Fibroblast of skin of back (primary cell): ENCODE measurements at places on chromosomes 5 and 9.

GRCh38 chr5:84688566-84688965, 303.9 kb upstream of the EDIL3 start:
- peak; percentile 97 for DNase-seq

- DNase-seq, result no peak
Observed at GRCh38 chr5:73030531-73030930, 74.7 kb downstream of the FCHO2 start.

- DNase-seq, result no peak
Observed at GRCh38 chr9:137128158-137128861, 10.6 kb upstream of the GRIN1 start.

- no peak for DNase-seq
Observed at GRCh38 chr5:38527475-38527874, 29.0 kb downstream of the LIFR start.

DNA sequence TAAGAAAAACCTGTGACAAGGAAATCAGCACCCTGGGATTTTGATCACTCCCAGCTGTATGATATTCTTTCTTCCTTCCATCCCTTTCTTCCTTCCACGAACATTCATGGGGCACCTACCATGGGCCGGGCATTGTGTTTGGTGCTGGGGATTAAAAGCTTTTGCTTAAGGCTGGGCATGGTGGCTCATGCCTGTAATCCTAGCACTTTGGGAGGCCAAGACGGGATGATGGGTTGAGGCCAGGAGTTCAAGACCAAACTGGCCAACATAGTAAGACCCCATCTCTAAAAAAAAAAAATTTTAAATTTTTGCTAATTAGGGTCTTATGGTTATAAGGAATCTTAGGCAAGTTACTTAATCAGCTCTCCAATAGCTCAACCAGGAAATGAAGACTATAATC, 48.5 kb upstream of the CLINT1 start:
- DNase-seq, result no peak

- DNase-seq, result peak; percentile 68
Observed at GRCh38 chr5:115296124-115297022, at the start of gene CCDC112. CCDC112 (minus strand) TSS chr5:115296654; CDS start chr5:115296543, 111 bp downstream.

- DNase-seq, result no peak
Observed at GRCh38 chr5:149044453-149045088, 18.3 kb downstream of the SH3TC2 start.

GRCh38 chr9:7606591-7606990, 193.0 kb downstream of the DMAC1 start:
- no peak for DNase-seq

DNA sequence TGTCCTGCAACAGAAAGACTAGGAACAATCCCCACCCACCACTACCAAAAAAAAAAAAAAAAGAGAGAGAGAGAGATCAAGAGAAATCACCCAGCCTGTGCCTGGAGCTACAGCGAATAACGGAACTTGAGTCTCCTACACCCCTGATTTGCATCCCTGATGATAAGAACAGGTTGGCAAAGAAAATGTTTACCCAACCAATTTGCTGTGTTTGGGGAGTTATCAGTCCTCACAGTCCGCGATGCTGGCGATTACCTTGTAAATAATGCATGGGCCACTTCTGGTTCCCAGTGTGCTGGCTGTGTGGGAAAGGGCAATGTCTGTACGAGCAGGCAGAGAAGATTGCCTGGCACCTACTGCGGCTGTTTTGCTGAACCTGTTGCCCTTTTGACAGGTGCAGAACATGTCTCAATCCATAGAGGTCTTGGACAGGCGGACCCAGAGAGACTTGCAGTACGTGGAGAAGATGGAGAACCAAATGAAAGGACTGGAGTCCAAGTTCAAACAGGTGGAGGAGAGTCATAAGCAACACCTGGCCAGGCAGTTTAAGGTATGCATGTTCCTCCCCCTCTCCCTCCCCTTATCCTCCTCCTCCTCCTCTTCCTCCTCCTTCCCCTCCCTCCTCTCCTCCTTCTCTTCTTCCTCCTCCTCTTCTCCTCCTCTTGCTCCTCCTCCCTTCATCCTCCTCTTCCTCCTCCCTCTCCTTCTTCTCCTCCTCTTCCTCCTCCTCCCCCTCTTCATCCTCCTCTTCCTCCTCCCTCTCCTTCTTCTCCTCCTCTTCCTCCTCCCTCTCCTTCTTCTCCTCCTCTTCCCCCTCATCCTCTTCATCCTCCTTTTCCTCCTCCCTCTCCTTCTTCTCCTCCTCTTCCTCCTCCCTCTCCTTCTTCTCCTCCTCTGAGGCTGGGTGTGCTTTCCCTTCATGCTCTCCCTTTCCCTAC, 8.3 kb downstream of the OLFM1 start:
- DNase-seq, result no peak

- no peak for DNase-seq
Observed at GRCh38 chr5:80487444-80487828, 464 bp upstream of the FAM151B start.

DNA sequence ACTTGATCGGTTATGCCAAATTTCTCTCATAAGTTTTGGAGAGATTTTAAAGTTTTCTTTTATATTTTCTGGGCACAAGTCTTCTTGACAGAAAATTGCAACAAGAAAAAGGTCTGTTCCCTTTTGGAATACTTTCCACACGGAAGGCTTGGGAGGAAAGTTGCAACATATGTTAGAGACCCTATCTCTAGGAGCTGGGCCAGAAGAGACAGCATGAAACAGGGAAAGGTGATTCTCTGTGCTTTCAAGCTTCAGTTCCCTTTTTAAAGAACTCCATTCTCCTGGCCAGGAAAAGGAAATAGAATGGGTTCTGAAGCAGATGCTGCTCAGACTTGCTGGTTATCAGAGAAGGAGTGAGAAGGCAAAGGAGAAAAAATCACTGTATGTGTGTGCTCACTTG, 368.3 kb downstream of the SPATA31D1 start:
- no peak for DNase-seq

GRCh38 chr9:134548618-134549017, 93.0 kb upstream of the COL5A1 start:
- no peak for DNase-seq

- DNase-seq, result no peak
Observed at GRCh38 chr5:150651382-150651781, 9.7 kb upstream of the MYOZ3 start.

DNA sequence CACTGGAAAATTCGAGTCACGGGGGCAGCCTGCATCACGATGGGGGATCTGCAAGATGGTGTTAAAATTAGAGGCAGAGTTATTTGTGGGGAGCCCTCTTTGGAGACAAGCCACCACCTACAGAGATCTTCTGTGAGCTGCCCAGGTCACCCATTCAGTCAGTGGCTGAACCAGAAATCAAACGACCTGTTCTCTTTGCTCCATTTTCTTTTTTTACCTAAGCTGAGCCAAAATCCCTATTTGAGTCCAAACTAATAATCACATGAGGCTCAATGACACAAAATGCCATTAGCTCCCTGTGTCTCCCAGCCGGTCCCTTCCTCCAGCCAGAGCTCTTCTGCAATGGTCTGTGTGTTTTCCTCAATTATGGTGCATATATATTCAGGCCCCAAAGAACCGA, 394.2 kb downstream of the AGTPBP1 start:
- DNase-seq, result no peak

- no peak for DNase-seq
Observed at GRCh38 chr5:17854901-17855300, 220.6 kb downstream of the TAF11L14 start.

GRCh38 chr5:64457846-64458245, 48.0 kb upstream of the RGS7BP start:
- no peak for DNase-seq
